ENCODE measurements at places on chromosomes 11 and 22.

DNA sequence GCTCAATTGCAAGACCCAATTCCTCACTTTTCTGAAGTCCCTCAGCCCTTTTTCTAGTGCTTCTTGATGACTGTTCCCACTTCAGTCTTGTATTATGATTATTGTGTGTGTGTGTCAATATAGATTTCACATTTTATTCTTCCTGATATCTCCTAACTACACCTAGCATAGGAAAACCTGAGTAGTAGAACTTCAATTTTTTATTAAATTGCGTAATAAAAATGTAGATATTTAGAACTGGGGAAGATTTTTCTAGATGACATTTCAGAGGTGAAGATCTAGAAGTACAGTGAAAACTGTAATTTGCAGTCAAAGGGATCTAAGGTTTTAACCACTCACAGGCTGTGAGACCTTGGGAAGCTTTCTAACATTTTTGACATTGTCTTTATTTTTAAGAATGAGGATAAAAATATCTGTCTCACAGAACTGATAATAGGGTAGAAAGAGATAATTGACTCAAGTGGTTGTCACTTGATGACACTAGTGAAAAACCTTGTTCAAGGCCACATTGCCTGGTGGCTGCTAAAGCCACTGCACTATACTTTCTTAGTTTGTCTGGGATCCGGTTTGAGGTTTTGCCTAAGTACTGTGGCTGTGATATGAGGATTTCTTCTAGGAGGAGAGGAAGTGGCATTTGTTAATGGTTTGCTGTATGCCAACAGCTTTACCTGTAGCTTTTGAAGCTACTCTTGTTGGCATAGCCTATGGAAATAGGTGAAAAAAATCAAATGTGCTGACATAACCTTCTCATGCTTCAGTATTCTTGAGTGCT lies 32.2 kb upstream of the SESN3 start:
- no peak for DNase-seq

- no peak for DNase-seq
These were observed 10.9 kb downstream of the RELA start for GRCh38 chr11:65651589-65652510.

DNA sequence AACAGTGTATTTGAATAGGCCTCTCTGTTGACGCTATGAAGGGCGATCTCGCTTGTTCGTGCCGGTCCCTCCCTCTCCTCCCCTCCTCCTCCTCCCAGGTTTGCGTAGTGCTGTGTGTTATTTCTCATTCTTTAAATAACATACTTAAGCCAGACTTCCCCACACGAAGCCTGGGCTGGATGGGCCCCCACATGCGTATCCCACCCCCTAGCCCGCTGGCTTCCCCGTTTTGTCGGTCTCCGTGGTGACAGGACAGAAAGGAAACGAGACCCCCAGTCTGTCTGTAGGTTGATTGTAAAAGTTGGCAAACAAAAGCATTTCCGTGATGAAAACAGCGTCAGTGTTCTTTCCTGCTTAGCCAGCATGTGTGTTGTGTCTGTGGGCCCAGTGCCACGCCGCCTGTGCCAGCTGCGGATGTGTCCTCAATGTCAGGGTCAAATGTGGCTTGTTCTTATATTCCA lies 27.3 kb downstream of the FAM118A start:
- no peak for DNase-seq

GRCh38 chr11:70867281-70868047 lies 384.9 kb downstream of the SHANK2 start:
- DNase-seq, result no peak

DNA sequence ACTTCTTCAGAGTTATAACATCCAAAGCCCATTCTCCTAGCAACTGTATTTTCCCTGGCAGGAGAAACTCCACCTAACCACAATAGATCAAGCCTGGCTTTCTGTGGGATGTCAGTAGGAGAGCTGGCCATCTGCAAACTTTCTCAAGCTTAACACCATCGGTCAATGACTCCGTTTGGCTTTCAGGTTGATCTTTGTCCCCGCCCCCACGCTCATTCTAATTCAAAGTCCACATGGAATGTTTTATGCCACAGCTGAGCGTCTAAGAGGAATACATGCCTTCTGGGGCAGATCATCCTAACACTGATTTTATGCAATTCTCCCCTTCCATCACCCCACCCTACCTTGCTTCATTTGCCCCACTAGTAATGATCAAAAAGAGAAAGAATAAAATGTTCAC lies 4.8 kb downstream of the GVQW3 start:
- no peak for DNase-seq

DNA sequence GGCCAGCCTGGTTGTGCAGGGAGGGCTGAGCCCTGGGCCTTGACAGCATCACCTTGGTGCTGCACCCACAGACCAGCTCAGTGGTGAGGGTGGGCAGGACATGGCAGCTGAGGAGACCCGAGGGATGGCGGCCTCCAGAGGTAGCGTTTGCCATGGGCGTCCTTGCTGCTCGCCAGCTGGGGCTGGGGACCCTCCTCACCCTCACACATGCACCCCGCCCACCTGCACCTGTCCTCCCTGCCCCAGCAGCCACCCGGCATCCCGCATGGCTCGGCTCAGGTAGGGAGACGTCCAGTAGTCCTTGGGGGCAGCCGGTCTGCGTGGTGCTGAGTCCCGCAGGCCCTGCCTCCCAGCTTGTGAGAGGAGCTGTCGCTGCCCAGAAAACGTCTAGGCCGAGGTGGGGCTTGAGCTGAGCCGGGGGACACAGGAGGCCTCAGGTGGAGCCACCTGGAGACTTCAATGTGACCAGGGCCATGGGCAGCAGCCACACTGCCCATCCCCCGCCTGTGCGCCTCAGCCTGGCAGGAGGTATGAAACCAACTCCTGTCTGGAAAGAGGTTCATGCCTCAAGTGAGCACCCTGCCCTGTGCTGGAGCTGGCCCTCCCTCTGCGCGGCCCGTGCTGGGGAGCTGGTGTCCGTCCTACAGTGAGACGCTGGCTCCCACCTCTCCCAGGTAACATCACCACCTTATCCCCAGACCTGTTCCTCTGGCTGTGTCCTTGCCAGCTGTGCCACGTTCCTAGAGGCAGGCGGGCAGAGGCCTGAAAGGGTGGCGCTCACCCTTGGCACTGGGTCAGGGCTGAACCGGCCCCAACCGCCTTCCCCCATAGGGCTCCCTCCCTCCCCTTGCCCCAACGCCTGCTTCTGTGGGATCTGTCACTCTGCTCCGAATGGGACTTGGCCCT lies 3.3 kb upstream of the TRABD start:
- DNase-seq, result no peak

DNA sequence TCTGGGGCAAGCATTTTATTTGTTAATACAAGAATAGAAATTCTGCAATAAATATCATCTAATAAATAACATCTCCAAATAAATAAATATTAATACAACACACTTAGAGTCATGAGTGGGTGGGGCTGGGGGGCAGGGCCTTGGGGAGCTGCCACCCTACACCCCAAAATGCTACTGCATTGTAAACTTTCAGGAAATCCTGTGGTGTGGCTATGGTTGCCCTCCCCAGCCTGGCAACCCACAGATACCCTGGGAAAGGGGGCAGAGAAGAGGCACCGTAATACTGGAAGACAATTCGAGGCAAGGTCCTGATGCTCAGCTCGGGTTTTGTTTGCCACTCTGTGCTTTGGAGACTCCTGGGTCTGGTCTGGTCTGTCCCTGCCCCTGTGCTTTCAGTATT lies 9.2 kb downstream of the CLCF1 start:
- no peak for DNase-seq

DNA sequence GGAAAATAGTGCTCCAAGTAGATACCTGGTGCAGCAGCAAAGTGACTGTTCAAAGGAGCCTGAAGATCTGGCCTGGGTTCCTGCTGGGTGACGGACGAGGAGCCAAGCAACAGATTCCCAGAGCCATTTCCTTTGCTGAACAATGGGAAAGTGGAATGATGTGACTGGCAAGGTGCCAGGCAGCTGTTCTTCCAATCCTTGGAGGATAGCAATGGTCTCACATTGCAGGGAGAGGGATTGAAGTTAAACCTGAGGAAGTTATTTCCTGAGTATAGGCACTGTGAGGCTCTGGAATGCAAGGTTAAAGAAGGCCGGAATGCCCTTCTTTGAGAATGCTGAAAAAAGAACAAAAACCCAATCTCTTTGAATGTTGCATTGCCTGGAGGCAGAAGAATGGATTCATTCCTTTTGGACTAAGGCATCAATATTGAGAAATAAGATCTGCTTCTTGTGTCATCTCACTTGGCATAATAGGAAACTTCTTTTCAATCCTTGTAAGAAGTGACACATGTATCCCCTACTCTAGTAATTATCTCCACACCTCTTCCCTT lies 223.8 kb downstream of the BLID start:
- DNase-seq, result no peak

- DNase-seq, result no peak
These were observed 18.6 kb upstream of the P2RY2 start for GRCh38 chr11:73199446-73199845.

DNA sequence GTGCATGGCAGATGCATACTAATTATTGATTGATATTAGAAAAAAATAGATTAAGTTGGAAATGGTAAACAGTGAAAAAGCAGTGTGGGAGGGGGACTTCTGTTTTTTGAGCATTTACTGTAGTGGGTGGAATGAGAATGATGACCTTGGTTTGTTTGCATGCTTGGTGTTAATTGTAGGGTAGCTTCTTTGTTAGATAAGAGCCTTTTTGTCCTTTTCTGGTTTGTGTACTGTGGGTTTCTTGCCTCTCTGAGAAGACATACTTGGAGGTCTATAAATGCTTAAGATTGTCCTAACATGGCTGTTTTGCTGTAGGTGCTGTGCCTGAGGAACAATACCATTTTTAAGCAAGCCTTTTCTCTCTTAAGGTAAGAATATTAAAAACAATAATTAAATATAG lies 17.0 kb downstream of the MRPL48 start:
- DNase-seq, result no peak

DNA sequence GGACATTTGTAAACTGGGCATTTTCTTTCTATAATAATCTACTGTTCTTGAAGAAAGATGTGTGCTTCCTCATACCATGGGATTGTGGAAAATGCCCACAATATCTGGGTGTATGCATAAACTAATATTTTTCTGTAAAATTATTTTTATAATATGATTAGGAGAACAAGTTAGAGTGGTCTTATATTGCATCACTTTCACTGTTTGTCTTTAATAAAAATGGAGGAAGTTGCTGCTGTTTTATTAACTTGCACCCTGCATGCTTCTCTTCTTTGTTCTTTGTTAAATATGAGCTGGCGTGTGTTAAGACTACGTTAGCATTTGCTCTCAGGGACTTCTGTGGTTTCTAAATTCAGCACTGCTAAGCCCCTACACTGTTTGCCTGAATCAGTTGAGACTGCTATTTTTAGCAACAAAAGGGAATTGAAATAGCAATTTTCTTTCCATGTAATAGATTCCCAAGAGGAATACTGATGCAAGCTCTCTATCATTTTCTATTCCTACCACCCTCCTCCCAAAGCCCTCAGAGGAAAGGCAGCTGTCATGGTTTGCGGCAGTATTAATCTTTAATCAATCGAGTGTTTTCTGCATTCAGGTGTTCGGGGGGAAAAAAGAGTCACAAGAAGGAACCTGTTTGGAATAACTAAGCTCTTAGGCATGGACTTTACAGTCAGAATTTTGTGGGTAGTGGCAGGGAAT lies 56.1 kb downstream of the HSD17B12 start:
- no peak for DNase-seq

DNA sequence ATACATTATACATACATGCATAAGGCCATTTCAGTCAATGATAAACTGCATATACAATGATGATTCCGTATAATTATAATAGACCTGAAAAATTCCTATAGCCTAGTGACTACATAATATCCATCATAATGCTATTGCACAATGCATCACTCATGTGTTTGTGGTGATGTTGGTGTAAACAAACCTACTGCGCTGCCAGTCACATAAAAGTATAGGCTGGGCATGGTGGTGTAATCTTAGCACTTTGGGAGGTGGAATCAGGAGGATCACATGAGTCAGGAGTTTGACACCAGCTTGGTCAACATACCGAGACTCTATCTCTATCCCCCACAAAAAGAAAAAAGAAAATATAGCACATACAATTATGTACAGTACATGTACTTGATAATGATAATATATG lies 163.7 kb upstream of the DDI1 start:
- DNase-seq, result no peak

- DNase-seq, result no peak
These were observed 7.0 kb downstream of the PARVG start for GRCh38 chr22:44187652-44188230.

DNA sequence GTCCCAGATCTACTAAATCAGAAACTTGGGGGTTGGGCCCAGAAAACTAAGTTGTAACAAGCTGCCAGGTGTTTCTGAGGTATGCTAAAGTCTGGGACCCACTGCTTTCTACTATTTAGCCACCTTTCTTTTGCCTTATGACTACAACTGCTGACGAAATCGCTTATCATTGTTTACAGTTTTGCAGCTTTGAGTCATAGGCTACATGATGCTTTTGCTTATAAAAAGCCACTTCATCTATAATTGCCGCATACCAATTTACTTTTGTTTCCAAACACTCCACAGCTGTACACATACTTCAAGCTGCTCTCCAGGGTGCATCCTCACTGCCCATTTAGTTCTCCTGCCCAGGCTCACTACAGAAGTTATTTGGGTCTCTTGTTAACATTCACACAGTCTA lies 144.7 kb downstream of the ENTHD1 start:
- DNase-seq, result no peak

DNA sequence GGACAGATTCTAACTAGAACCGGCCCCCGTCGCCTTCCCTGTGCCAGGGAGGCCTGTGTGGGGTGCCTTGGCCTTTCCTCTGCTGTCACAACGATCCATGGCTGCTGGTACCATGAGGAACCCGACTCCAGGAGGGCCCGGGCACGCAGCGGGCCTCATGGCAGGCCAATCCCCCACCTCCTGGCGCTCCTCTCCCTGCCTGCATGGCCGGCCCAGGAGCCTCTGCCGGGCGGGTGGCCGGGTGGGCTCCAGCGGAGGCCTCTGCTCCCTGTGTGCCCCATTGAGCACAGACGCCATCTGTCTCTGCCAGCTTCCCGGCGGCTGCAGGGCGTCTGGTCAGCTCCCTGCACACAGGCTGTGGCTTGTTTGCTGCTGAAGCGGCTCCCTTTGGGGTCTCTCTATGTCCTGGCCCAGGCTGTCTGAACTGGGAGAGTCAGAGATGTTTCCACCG lies 86.5 kb downstream of the MYEOV start:
- DNase-seq, result no peak

DNA sequence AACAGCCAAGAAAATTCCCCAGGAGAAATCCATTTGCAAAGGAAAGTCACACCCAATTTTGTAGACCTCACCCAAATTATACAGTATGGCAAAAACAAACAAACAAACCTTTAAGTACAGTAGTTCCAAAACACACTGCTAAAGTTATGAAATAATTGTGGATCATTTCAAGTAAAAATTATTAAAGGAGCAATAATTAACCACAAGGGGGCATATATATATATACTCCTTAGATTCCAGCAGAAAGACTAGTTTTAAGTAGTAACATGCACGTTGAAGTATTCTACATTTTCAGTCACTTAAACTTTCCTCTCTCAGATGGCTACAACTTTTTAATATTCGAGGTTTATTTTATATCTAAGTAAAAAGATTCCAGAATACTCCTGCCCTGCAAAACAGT lies 26.8 kb downstream of the RNF141 start:
- DNase-seq, result no peak

DNA sequence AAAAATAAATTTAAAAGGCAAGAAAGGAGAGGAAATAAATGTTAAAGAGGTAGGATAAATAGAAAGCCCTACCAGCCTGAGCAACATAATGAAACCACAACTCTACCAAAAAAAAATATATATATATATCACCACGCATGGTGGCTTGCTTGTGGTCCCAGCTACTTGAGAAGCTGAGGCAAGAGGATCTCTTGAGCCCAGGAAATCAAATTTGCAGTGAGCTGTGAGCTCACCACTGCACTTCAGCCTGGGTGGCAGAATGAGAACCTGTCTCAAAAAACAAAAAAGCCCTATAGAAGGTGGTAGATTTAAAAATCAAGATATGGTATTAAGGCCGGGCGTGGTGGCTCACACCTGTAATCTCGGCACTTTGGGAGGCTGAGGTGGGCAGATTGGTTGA lies 10.5 kb downstream of the NUCB2 start:
- no peak for DNase-seq

Measured in WERI-Rb-1 (cell line).